ENCODE measurements at places on chromosomes 16 and 17.

GRCh38 chr17:44353672-44354331, 8.7 kb downstream of the GRN start:
- no peak for DNase-seq

DNA sequence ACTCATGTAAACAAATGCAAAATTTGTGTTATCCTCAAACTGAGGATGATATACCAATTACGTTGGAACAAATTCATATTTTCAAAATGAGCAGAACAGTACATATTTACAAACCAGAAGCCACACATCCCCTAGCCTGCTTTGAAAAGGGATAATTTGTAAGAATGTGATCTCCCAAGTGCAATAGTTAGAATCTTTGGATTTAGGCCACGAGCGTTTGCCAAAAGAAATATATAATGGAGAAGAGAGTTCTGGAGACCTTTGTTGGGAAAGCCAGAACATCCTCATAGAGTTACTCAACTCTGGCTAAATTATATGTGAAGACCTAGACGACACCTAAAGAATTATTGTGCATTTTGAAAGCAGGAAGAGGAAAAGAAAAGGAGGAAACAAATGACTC, 449.3 kb downstream of the KCNJ2 start:
- DNase-seq: no peak

- no peak for DNase-seq
These were observed at the start of gene IGF2BP1 for GRCh38 chr17:48997103-48997826. TSS of gene IGF2BP1 (plus strand) at chr17:48997385. CDS start at chr17:48997746, 361 bp downstream.

DNA sequence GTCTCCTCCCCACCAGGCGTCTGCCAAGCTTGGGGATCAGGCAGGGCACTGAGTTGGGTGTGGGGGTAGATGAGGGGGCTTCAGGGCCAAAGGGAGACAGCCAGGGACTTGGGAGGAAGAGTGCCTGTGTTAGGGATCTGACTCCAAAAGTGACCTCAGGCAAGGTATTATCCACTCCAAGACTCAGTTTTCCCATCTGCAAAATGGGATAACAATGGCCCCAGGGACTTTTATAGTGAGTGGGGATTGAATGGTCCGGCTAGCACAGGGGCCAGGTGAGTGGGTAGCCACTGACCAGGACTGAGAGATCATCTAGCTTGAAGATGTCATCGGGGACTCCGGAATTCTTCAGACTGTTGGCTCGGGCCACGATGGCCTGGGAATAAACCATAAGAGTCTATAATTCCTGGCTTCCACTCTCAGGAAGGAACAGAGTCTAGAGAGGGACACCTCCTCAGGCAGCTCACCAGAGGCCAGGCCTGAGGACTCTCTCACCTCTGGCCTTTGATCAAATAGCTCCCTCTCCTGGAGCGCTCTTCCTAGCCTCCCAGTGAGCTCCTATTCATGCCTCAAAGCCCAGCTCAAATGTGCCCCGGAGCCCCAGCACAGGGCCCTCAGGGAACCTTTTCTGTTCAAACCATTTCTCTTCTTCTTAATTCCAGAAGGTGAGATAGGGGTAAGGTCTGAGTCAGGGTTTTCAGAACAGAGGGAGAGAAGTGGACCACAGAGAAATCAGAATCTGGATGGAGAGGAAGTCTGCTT, 3.5 kb downstream of the FLII start:
- DNase-seq: no peak
